ENCODE measurements at places on chromosomes 5 and 9.

DNA sequence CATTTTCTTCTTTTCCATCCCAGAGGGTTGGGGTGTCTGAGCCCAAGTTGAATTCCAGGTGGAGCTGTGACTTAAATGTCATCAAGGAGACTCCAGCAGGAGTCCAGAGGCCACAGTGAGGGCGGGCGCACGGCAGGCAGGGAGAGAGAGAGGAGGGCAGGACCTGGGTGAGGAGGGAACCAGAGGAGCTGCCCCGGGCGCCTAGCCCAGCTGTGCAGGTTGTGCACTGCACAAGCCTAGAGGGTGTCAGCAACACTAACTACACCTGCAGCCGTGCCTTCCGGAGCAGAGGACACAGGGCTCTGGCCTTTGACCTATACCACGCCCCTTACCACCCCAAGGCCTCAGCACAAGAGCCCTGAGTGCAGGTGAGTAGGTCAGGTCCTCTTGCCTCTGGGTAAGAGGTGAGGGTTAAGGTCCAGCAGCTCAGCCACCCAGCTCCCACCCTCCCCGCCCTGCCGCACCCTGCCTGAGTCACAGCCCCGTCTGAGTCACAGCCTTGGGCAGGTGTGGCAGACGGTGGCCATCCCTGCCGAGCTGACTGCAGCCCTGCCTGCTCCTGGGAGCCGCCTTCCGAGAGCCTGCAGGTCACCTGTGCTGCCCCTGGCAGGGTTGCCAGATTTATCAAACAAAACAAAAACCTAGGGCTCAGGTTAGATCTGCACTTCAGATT lies 6.4 kb upstream of the AGPAT2 start:
- no peak for DNase-seq

- DNase-seq = no peak
These were observed 30.5 kb downstream of the XRCC4 start for GRCh38 chr5:83107692-83108420.

DNA sequence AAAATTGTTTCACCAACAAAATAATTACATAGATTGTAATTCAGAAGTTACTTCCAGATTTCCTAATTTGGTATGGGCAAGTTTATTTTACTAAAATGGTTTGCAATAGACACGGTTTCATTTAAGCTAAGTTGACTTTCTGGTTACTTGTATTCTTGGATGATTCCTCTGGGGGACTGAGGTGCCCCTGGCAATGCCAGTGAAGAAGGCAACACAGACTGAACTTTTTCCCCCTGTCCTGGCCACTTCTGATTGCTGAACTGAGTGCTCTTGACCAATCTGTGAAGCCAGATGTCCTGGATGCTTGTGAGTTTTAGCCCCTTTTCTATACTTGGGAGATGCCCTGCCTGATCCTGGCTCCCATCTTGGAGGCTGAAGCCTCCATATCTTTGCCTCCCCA lies 66.3 kb upstream of the FANCC start:
- no peak for DNase-seq

- no peak for DNase-seq
These were observed 64.5 kb downstream of the PRKACG start for GRCh38 chr9:68949271-68950000.

GRCh38 chr9:79610791-79611614 lies 39.2 kb downstream of the TLE4 start:
- DNase-seq = peak; percentile 28

DNA sequence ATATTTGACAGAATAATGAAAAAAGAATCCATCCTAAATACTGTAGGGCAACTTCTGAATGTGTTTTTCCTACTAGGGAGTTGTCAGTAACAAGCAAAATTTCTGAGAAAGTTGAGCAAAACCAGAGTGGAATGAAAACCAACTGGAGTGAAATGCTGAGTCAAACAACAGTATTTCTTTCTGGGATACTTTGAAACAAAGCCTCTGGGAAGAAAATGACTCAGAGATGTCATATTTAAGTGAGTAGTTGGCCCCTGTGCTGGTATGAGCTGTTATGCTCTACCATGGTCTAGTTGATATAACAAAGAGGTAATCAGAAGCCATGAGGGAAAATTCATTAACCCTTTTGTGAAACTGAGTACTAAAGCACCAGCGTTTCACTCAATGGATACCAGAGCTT lies 372.1 kb upstream of the C9orf72 start:
- DNase-seq = no peak

- DNase-seq = no peak
These were observed 247.1 kb downstream of the EDIL3 start for GRCh38 chr5:84137541-84137940.

DNA sequence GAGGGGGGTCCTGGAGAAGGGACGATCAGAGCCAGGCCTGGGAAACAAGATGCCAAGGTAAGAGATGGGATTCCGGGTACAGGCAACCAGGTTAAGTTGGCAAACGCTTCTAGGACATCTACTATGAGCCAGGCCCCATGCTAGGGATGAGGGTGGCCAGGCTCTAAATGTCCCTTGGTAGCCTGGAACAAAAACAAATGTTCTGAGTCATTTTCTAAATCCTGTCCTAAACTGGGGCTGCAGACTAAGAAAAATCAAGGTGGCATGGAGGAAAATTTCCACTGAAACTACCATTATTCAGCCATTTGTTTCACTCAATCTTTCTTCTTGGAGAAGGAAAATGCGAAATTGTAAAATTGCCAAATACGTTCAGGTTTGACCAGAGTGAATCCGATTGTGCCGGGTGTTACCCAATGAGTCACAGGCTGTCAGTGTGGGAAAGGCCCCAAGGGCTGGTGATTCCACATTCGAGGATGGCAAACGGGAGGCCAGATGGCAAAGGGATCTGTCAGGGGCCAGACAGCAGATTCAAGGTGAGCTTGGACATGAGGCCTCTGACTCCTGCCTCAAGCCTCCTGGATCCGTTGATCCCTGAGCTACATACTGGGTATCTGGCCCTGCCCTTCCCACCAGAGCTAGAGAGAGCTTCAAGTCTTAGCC lies 57.6 kb downstream of the PAX5 start:
- no peak for DNase-seq

GRCh38 chr5:36244076-36244475 lies 2.4 kb upstream of the NADK2 start:
- DNase-seq = no peak

DNA sequence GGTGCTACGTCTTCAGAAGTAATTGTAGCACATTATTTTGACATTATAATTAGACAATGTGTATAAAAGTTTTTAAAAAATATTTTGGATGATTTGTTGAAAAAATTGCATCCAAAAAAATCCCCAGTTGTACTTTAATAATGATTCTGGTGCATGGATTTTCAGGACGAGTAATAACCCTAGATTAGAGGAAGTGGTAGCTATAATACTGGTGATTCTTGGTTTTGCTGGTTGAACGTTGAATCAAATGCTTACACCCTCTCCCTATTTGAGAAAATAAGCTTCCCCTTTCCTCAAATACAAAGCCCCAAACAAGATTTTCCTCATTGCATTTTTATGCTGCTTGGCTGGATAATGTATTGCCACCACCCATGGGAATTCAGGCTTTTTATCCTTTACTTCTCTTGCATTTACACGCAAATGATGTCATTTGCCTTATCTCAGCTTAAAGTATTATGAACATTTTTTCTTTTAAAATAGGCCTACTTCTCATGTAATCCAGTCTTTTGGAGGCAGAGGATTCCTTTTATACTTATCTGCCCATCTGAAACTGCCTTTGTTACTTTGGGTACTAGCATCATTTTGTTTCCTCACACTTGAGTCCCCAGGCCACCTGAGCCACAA lies 86.3 kb downstream of the UBE2R2 start:
- no peak for DNase-seq

DNA sequence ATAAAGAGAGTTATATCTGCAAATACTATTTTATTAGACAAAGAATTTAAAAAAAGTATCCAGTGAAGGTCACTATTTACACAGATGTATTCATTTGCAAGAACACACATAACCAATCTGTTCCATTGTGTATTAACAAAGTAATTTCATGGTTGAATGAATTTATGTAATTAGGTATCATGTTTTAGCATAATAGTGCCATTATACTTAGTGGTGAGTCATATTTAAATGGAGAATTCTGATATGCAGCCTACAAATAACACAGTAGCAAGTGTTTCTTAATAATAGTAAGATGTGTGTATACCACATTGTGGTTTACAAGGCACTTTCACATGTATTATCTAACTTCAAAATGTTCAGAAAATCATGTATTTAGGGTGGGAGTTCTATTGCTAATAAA lies 1028.5 kb upstream of the ACO1 start:
- no peak for DNase-seq

- DNase-seq = no peak
These were observed 24.8 kb upstream of the ANGPTL2 start for GRCh38 chr9:127147251-127147650.

DNA sequence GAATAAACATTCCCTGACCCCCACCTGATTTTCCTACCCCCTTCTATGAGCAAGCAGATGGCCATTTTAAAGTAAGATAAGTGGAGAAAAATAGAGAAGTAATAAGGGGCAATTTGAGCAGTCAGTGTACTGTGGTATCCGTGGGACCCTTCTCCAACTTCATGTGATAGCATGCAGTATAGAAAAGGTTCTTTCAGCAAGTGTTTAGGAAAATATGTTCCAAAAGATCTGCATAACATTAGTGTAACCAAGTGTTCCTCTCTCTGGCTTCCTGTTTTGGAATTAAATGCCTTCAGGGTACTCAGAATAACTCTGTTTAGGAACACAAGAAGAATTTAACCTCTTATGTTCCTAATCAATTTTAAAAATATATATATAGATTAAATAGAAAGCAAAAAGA lies 134.9 kb downstream of the ATG10 start:
- no peak for DNase-seq

- no peak for DNase-seq
These were observed 619.6 kb upstream of the ADAMTS16 start for GRCh38 chr5:4520559-4520958.

DNA sequence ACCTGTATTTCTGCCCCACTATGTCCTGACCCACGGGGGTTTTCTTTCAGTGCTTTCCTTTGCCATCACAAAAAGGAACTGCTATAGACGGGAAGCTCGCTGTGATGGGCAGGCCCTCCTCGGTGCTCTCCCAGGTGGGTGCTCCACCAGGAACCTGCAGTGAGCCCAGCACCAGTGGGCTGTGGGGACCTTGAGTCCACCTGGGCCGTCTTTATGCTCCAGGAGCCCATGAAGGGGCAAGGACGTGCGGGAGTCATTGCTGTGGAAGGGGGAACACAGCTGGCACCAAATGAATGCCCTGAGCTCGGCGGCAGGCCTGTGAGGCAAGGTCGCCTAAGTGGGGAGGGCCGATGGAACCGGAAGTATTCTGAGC lies 36.7 kb upstream of the SLC6A3 start:
- no peak for DNase-seq

DNA sequence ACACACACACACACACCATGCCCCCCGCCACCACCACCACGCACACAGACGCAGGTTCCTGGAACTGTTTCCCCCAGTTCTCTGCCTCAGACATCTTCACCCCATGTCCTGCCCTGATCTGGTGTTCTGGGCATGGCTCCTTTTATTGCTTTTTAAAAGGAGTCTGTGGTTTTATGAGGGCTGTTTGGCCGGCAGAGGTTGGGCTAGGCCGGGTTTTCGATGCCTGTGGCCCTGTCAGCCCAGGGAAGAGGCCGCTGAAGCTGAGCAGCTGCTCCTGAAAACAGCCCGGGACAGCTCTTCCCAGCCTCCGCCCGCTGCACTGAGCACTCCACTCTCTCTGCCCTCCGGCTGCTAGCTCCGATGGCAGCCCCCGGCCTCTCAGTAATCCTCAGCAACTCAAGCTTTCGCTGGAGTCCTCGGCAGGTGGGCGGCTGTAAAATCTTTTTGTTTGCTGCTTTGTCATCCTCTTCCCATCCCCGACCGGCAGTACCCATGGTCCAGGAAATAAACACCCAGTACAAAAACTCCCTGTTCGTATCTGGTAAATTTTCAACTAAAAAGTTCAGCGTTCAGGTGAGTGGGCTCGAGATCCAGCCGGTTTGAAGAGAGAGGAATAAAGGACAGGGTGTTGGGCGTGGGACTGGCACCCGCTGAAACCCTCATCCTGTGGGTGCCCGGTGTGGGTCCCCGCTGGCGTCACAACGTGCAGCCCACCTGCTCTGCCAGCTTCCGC lies 103.0 kb upstream of the ERCC6L2 start:
- no peak for DNase-seq

GRCh38 chr9:97943308-97943855 lies 5.4 kb upstream of the HEMGN start:
- DNase-seq = no peak

DNA sequence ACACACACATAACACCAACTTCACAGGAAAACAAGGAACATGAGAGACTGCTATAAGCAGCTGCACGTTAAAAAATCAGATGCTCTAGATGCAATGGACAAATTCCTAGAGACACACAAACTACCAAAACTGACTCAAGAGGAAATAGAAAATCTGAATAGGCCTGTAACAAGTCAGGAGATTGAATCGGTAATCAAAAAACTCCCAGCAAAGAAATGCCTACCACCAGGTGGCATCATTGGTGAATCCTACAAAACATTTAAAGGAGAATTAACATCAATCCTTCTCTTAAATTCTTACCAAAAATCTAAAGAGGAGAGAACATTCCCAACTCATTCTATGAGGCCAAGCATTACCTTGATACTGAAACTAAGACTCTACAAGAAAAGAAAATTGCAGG lies 54.9 kb downstream of the NDST1 start:
- DNase-seq = peak; percentile 32

- no peak for DNase-seq
These were observed 129.3 kb downstream of the RXRA start for GRCh38 chr9:134455537-134455933.

GRCh38 chr9:1073497-1073896 lies 23.3 kb downstream of the DMRT2 start:
- DNase-seq = no peak

DNA sequence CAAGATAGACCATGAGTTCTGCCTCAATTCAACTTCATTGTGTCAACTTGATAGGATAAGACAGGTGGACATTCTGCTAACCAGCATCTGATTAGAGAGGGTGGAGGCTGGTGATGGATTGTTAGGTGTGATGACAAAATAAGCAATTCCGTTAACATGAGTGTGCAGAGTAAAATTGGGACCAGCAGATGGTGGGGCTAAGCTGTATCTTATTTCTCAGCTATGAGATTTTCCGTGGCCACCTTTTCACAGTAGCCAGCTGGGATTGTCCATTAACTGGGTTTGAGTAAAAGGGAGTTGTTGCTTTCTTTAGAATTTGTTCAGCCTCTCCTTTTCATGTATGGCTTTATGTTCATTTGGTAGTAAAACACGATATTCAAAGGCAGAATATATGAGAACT lies 28.8 kb upstream of the TAL2 start:
- DNase-seq = no peak

DNA sequence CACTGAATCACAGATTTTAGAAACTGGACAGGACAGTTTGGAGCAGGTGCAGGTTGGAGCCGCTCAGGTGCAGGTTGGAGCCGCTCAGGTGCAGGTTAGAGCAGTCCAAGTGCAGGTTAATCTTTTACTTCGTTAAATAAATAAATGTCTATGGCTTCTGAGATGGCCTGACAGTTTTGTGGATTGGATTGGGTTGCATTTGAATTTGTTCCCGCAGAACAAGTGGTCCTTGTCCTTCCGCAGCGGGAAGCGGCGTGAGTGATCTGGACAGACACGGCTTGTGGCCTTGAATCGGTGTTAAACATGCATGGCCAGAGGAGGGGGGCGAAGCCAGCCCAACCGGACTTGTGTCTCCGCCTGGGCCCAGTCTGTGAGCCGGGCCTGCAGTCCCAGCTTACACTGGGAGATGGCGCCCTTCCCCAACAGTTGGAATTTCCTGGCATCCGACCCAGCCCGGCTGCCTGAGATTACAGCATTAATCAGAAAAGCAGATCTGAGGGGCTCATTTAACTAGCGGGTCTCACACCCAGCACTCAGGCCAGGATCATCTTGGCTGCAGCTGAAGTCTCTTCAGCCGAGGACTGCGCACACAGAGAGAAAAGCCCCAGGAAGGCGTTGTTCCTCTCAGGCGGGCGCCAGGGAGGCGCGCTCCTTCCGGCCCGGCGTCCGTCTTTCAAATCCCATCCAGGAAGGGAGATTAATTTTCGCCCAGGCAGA lies 1.5 kb upstream of the OLFM1 start:
- DNase-seq = no peak
